ENCODE measurements at places on chromosomes 6 and 20. TPM values are rescaled to one million over a fixed set of nuclear protein-coding genes. Genes with fewer than 3 reads are reported as not detected.

Gene NFYA
- 7.7 TPM for total RNA-seq

- no peak for DNase-seq
Observed at GRCh38 chr6:41894366-41895299, 542 bp downstream of the USP49 start.

- DNase-seq: no peak
Observed at GRCh38 chr20:11170025-11170424, 496.2 kb upstream of the JAG1 start.

GRCh38 chr6:87628881-87629280 is 38.9 kb downstream of the ORC3 start:
- no peak for DNase-seq

- no peak for DNase-seq
Observed at GRCh38 chr6:45494416-45495135, 116.8 kb upstream of the SUPT3H start.

GRCh38 chr6:8905757-8906156 is 470.4 kb upstream of the SLC35B3 start:
- peak; percentile 49 for DNase-seq

DNA sequence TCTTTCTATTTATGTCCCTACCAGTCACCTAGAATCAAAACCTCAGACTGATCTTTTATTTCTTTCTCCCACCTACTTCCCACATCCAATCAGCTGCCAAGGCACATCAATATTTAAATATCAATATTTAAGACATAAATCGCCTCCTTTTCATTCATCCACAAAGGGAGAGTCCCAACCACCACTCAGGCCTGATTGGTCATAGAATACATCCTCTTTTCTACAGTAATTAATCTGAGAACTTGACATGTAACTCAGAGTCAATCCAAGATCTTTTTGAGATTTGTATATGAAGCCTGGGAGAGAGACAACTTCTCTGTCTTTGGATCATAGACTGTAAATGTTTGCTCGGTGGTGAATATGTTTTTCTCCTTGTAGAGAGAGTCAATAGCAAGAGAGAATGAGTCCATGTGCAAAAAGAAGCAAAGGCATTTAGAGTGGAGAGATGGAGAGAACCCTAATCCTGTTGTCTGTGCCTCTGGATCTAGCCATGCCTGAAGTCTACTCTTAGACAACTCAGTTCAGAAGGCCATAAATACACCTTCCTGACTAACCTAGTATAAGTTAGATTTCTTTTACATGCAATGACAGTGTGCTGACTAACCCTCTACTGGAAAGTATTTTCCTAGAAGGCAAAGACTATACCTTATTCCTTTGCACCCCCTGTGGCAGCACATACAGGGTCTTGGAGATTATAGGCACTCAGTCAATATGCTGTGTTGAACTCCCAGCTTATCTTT is 12.1 kb upstream of the NEDD9 start:
- DNase-seq: no peak

Gene ENPP1
- total RNA-seq: 53.3 TPM

- no peak for DNase-seq
Observed at GRCh38 chr6:50585441-50586330, 127.6 kb upstream of the TFAP2D start.

DNA sequence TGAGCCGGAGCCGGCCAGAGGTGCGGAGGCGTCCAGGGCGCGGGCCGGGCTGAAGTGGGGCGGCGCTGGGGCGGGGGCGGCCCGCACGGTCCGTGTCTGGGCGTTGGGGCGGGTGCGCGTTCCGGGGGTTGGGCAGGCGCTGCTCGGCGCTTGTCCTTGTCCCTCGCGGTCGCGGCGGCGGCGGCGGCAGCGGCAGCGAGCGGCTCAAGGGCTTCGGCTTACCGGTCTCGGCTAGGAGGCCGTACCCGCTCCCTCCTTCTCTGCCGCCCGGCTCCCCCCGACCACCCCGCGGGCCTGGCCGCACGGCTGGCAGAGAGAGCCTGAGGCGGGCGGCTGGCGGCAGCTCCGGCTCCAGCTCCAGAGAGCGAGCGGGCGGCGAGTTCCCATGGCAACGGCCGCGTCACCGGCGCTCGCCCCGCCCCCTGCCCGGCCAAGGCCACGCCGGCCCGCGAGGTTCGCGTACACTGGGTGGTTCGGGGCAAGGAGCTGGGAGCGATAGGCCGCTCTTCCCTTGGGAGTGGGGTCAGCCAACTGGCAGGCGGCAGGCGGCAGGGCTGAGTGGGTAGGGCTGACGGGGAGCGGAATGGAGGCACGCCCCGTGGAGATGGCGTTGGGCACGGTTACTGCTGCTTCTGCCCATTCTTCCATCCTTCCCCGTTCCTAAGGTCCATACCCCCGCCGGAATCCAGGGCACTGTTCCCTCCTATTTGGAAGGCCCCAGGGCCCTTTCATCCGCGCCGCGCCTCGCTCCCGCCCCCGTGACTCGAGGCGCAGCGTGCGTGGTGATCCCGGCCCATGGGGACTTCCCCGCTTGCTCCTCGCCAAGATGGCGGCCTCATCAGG is at the start of gene LRRC73:
Gene LRRC73 (minus strand): TSS at position 363 of the 843 bp plus-strand sequence. CDS start 561 bp downstream, outside the sequence.
- DNase-seq: peak; percentile 94

Gene GNMT
- total RNA-seq: 14.4 TPM

GRCh38 chr6:44636561-44637248 is 249.2 kb downstream of the CDC5L start:
- no peak for DNase-seq

- no peak for DNase-seq
Observed at GRCh38 chr6:124223611-124224345, 420.1 kb downstream of the NKAIN2 start.

GRCh38 chr20:2624190-2624589 is 28.2 kb upstream of the NOP56 start:
- DNase-seq: no peak

- no peak for DNase-seq
Observed at GRCh38 chr6:21049572-21049971, 515.3 kb downstream of the CDKAL1 start.

Gene OR2B6
- total RNA-seq: not detected

GRCh38 chr6:41741625-41742490 is 5.3 kb downstream of the PGC start:
- no peak for DNase-seq

Gene BLTP3A
- 9.0 TPM for total RNA-seq

DNA sequence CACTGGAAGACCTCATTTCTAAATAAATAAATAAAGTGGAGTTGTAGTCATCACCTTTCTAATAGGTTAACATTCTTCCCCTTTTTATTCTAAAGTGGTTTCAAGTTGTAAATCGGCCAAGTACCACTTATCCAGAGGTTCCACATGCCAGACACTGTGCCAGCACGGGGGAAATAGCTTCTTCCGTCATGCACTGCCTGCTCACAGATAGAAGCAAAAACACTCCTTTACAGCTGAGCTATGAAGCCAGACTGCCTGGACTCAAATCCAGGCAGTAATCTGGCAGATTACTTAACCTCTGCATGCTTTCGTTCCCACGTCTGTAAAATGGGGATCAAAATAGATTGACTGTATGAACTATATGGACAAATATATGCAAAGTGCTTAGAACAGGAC is 17.2 kb upstream of the SCML4 start:
- no peak for DNase-seq

DNA sequence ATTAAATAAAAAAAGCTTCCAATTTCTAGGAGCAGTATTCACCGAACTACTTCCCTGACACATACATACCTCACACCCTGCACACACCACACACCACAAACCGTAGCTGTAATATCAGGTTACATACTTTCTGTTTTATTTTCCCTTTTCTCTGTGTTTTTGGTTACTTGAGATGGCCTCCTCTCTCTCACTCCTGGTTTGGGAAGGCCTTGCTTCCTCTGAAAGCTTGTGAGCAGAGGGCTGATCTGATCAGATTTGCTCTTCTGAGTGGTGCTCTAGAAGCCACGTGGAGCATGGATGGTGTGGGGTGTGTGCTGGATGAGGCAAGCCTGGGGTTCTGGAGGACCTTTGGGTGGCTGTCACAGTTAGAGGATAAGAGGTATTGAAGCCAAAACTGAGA is 20.9 kb downstream of the UTRN start:
- no peak for DNase-seq

- DNase-seq: no peak
Observed at GRCh38 chr6:44850312-44850711, 462.8 kb downstream of the CDC5L start.

- no peak for DNase-seq
Observed at GRCh38 chr6:168061269-168062210, 17.5 kb downstream of the FRMD1 start.

DNA sequence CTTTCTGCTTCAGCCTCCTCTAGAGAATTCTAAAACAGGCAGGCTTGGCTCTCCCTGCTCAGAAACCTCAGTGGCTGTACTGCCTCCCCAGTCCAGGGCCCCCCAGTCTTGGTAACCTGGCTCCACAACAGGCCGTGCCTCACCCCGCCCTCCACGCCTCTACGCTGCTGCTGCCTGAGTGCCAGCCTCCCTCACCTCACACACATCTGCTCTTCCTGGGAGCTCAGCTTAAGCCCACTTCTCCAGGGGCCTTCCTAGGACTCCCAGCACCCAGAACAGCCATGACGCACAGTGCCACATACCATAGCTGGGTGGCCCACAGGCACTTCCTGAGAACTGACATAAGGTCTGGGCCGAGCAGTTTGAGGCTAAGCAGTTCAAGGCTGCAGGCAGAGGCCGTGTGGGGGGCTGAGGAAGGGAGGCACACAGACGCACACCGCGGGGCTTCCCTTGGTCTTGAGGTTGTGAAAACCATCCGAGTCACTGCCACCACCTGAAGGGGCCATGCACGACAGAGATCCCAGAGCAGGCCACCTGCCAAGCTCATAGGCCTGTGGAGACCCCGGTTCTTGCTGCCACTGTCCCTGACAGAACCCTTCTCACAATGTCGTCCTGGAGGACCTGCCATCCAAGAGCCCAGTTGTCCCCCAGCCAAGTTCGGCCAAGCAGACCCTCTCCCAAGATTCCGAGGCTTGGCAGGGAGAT is 42.6 kb downstream of the DSTN start:
- DNase-seq: no peak

Gene SAMD10
- total RNA-seq: 6.7 TPM

GRCh38 chr20:50335105-50335504 is 144.5 kb downstream of the CEBPB start:
- no peak for DNase-seq

- no peak for DNase-seq
Observed at GRCh38 chr6:54706844-54707605, 139.5 kb upstream of the FAM83B start.

- DNase-seq: no peak
Observed at GRCh38 chr6:170462366-170463020, 90.6 kb downstream of the PSMB1 start.

Gene PNLDC1
- total RNA-seq: not detected

DNA sequence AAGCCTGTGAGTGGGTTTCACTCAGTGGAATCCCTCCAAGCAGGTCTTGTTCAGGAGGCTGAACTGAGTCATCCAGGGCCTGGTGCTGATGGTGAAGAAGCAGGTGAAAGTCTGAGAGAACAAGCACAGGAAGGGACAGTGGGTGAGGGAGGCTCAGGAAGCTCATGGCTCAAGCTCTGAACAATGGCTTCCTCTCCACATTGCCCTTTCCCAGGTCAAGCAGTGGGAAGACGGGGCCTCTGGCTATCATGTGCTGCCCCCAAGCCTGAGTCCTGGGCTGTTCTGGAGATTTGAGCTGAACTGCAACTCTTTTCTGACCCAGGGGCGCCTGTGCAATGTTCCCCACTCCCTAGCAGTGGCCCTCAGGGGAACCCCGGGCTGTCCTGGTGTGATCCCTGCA is 3.4 kb downstream of the CST9L start:
- no peak for DNase-seq

DNA sequence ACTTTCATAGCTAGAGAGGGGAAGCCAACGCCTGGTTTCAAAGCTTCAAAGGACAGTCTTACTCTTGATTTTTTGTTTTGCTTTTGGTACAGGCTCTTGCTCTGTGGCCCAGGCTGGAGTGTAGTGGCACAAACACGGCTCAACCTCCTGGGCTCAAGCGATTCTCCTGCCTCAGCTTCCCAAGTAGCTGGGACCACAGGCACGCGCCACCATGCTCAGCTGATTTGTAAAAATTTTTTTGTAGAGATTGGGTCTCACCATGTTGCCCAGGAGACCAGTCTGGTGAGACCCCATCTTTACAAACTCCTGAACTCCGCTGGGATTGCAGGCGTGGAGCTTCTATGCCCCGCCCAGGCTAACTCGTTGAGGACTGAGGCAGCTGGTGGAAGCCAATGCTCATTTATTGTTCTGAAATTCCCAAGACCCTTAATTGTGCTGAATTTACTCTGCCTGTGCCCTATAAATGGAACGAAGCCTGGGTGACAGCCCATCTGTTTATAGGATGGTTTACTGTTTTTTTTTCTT is 18.0 kb downstream of the SRSF3 start:
- DNase-seq: no peak

Gene RSPO3
- 1.3 TPM for total RNA-seq

Gene BPIFA2
- not detected for total RNA-seq

GRCh38 chr20:46108435-46108841 is 9.7 kb upstream of the CD40 start:
- no peak for DNase-seq

DNA sequence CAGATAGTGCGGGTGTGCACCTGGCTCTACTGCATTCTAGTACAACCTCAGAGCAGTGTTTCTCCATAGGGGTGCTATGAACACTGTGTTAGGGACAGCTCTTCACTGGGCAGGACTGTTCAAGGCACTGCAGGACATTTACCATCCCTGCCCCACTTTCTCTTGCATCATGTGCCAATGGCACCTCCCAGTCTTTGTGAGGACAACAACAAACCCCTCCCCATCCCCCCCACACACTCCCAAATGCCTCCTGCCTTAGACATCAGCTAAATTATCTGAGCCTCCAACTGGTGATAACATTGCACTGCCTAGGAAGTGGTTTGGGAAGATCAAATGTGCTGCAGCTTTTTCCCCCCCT is 98.9 kb downstream of the FYN start:
- DNase-seq: no peak

DNA sequence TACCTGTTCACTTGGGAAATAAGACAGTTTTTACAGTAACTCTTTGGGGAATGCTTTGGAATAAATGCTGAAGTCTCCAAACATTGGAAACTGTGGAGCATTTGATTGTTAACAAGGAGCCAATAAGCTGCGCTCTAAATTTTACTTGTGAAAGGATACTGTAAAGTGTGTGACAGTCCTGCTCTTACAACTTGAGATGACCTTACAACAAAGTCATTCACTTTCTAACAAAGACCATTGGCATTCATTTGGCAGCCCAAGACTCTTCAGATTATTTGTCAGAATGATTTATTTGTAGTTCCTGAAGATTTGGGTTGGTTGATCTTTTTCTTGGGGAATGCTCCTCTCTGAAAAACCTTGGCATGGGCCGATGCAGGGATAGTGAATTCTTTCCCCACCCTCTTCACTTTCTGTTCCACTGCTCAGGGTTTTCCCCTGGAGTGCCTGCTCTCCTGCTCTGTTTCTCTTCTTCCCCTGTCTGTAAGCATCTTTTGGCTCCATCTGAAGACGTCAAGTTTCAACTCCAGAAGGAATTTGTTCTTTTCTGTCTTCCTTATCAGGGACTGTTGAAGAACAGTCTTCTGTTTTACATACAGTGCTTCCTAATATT is 116.4 kb downstream of the AKAP7 start:
- DNase-seq: no peak

- DNase-seq: no peak
Observed at GRCh38 chr6:123338394-123338793, 298.4 kb downstream of the TRDN start.

Measured in right lobe of liver (tissue), 6 donors.